ENCODE measurements at places on chromosomes 4 and X.

GRCh38 chr4:138243369-138243768 is 1.2 kb upstream of the SLC7A11 start:
- no peak for DNase-seq

- DNase-seq: no peak
These were observed 10.0 kb downstream of the SULT1E1 start for GRCh38 chr4:69849969-69850368.

GRCh38 chr4:180618396-180618795 is 1624.8 kb upstream of the TENM3 start:
- no peak for DNase-seq

GRCh38 chr4:84939113-84939512 is 27.4 kb downstream of the WDFY3 start:
- DNase-seq: no peak

DNA sequence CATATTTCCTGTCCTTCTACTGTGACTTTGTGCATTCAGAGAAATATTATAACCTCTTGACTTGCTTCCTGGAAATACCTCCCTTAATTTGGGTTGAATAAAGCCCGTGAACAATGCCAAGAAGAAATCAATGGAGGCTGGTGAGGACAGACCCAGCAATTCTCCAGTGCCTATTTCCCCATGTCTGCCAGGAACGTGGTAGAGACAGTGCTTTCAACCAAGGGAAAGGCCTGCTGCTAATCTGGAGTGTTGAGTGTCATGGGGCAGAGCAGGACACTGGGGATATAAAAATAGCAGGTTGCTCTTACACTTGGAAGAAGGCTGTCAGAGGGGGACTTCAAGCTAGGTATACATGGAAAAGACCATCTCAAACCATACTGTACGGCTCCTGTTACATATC is 19.9 kb downstream of the TSC22D3 start:
- no peak for DNase-seq

- DNase-seq: no peak
These were observed 7.3 kb upstream of the SEL1L3 start for GRCh38 chr4:25870081-25870480.

- no peak for DNase-seq
These were observed 690.0 kb upstream of the HS3ST1 start for GRCh38 chr4:12118651-12119213.

DNA sequence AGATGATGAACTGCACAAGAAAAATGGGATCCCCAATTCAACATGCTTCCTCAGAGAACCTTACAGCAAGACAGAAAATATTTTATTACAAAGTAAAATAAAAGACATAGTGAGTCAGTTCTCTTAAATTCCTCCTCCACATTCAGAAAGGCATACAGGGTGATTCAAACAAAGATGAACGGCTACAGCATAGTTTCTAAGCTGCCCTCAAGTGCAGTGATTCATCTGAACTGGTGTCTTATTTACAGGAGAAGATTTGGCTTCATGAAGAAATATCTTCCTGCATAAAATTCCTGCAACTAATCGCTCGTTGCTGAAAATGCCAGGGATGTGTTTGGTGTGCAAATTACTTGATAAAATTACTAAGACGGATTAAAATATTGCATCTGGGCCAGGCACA is 103.6 kb downstream of the PRKX start:
- DNase-seq: no peak

GRCh38 chr4:8270912-8271815 is 1.6 kb downstream of the HTRA3 start:
- DNase-seq: no peak

GRCh38 chr4:106650701-106651100 is 282.1 kb upstream of the GIMD1 start:
- no peak for DNase-seq

GRCh38 chr4:15375667-15376066 is 52.2 kb upstream of the C1QTNF7 start:
- DNase-seq: no peak

DNA sequence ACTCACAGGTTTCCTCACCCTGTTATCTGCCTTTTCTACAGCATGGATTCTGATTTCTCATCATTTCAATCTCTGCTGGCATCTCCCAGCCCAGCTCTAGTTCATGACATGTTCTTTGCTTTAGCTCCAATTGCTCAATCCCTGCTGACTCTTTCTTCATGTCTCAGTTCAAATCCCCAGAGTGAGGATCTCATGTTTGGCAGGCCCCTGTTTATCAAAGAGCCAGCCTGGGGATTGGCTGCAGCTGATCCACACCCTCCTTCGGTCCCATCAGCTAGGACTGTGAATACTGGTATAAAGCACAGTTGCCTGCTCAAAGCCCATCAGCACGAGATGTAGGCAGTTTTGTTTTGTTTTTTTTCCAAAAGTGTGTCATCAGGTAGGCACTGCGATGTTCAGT is 14.4 kb upstream of the CC2D2A start:
- no peak for DNase-seq

DNA sequence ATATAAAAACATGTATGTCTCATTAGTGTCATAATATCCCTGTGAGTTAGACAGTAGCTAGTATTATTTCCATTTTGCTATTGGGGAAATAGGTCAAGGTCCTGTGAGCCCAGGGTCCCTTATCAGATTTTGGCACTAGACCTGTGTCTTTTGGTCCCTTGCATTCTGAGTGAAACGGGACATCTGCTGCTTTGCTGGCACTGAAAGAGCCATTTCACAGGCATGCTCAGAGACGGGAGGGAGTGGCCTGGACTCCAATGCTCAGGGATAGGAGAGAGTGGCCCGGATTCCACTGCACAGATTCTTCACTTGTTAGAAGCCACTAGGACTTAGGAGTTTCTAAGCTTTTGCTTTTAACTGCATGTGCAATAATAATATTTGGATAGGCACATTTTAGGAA is 177.2 kb downstream of the TSPAN5 start:
- DNase-seq: no peak

GRCh38 chr4:23952258-23952657 is 62.4 kb upstream of the PPARGC1A start:
- DNase-seq: no peak
